Foreskin fibroblast (primary cell): ENCODE measurements at places on chromosomes 16 and 17.

DNA sequence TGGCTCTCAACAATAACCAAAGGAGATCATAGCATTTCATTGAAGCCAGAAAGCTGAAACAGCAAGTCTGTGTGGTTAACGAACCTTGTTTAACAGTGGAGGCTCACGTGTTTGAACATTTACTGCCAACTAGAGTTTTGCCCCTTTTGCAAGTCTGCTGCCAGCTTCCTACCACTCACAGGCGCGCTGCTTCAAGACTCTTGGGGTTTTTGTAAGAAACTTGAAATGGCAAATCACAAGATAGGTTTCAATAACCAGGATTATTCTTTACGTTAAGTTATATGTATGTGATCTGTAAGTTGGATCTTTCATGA is 1.2 kb downstream of the SNTB2 start:
- no peak for DNase-seq

GRCh38 chr17:15467592-15467991 is at the start of gene CDRT4:
TSS of gene CDRT4 (minus strand) at chr17:15467621. CDS start at chr17:15440238, 27,383 bp downstream.
- DNase-seq: no peak

DNA sequence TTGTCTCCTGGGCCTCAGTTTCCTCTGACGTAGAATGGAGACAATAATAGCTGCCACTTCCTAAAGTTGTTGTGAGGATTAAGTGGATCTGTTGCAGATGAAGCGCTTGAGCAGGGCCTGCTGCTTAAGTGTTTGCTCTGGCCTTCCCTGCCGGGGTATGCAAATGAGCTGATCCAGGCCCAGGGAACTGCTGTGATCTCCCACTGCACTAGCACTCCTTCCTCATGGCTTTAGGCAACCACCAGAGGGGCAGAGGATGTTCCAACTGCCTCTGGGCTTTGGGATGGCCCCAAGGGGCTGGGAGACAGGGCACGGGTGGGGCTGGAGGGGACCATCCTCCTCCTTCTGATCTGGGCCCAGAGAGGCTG is 6.2 kb downstream of the SBK1 start:
- no peak for DNase-seq

GRCh38 chr16:64452446-64452845 is 669.4 kb downstream of the CDH11 start:
- peak; percentile 33 for DNase-seq

- peak; percentile 25 for DNase-seq
These were observed at the start of gene NGFR for GRCh38 chr17:49494986-49495841. TSS of gene NGFR (plus strand) at chr17:49495293. CDS start at chr17:49495418, 125 bp downstream.

GRCh38 chr16:735982-736453 is 4.8 kb downstream of the CIAO3 start:
- no peak for DNase-seq

DNA sequence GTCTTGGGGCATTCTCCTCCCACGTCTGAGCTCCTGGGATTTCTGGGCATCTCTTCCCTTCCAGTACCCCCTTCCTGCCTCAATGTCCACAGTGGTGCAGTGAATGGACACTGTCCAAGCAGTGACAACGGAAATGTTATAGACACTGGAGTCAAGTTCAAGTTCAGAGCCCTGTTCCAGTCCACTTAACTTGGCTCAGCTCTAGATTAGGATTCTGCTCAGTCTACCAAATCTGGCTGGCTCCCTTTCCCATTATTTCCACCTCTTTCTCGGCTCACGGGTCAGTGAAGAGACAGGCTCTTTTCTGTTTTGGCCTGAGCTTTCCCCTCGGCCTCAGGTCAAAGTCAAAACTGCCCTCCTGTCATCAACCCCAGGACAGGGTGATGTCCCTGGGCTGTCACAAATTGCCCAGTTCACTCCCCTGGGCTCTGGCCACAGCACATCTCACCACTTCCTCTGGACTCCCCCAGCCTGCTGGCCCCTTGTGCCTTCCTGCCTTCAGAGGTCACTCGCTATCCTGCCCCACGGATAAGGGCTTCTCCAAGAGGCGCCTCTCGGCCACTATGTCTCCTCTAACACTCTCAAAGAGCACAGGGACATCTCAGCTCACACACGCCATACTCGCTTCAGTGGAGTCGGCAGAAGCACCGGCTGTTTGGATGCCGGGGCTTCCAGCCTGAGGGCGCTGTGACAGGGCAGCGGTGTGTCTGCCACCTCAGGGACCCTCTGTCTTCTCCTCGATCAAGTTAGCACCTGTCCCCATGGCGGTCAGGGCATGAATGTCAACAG is 17.7 kb upstream of the MRPL38 start:
- no peak for DNase-seq

- DNase-seq: no peak
These were observed 13.3 kb upstream of the RPL38 start for GRCh38 chr17:74190154-74190553.

DNA sequence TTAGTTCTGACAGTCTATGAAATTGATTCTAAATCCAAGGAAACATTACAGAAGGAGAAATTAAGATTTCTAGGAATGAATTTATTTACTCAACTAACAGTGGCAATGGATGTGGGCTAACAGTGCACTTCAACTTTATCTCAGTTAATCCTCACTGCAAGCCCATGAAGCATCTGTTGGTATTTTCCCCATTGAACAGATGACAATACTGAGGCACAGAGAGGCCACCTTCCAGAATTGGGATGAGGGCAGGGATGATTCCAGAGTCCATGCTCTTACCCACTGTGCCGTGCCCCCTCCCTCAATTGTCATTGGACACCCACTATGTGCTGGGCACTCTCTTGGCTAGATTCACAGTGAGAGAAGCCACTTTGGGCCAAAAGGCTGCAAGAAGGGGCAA is 89.0 kb downstream of the XYLT1 start:
- DNase-seq: no peak

DNA sequence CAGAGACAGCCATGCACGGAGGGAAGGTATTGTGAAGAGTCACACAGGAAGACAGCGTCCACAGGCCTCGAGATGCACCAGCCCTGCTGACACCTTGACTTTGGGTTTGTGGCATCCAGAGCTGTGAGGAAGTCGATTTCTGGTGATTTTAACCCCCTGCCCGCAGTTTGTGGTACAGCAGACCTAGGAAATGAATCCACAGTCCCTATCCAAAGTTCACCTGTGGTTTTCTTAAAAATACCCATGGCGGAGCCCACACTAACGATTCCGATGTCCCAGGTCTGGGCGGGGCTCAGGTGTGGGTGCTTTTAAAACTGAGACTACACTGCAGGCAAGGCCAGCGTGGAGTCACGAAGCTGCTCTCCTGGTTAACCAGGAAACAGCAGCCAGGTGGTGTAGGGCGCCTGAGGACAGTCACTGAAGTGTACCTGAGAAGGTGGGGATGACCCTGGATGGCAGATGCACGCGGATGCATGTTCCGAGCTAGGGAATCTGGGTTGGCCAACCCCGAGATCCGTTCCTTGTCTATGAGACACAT is 14.4 kb upstream of the MEAK7 start:
- no peak for DNase-seq

GRCh38 chr16:28974007-28974436 is 556 bp upstream of the SPNS1 start:
- peak; percentile 53 for DNase-seq

GRCh38 chr16:3673201-3673600 is 18.7 kb downstream of the DNASE1 start:
- DNase-seq: no peak

DNA sequence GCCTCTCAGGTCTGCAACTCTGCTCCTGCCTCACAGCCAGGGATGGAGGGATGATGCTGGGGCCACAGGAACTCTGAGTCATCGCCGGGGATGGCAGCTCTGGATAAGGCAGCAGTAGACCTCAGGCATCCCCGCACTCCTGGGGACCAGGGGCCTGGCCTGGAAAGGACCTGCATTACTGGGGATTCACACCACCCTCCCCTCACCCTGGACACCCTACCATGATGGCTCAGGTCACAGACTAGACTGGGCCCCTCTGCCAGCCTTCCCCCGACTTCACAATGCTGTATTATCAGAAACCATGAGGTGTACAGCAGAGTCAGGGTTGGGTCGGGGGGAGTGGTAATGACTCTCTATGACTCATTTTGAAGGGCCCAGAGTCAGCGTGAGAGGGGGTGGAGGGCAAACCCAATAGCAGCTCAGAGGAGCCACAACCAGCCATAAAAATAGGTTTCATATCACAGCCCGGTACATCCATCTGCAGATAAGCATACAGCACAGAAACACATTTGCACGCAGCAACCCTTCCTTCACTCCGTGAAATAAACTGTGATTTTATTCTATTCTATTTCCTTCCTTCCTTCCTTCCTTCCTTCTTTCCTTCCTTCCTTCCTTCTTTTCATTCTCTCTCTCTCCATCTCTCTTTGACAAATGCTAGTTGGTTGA is 28.8 kb downstream of the DYNLRB2 start:
- DNase-seq: peak; percentile 38

GRCh38 chr17:49239963-49240362 is 9.4 kb upstream of the PHOSPHO1 start:
- DNase-seq: no peak

- DNase-seq: no peak
These were observed 997 bp downstream of the HOXB7 start for GRCh38 chr17:48609759-48610281.

DNA sequence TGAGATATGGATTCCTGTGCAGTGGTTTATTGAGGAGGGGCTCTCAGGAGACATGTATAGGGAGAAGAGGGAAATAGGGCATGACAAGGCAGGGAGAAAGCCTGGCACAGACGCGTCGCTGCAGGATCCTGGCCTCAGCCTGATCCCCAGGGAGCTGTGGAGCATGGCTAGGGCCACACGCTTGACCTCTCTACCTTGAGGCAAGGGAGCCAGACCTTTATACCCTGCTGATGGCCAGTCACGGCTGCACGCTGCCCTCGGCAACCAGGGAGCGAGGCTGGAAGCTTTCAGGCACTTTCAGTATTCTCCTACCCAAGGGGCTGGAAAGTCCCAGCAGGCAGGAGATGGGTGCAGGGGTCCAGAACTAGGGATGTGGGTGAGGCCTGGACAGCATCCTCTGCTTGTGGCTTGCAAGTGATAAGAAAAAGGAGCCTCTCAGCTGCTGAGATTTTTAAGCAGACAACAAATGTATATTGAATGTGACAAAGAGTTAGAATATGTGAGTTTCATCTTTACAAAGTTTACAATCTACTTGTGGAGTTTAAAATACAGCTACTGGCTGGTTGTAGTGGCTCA is 10.0 kb upstream of the KLHL36 start:
- DNase-seq: no peak

GRCh38 chr16:66943426-66944053 is 8.2 kb downstream of the CES2 start:
- no peak for DNase-seq

GRCh38 chr16:67000384-67001351 is 12.3 kb downstream of the CES4A start:
- peak; percentile 30 for DNase-seq

DNA sequence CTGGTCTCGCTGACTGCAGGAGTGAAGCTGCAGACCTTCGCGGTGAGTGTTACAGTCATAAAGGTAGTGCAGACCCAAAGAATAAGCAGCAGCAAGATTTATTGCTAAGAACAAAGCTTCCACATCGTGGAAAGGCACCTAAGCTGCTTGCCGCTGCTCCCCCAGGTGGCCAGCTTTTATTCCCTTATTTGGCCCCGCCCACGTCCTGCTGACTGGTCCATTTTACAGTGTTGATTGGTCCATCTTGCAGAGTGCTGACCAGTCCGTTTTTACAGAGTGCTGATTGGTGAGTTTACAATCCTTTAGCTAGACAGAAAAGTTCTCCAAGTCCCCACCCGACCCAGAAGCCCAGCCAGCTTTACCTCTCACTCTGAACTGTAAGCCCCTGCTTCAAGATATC is 227.8 kb downstream of the ABCC12 start:
- no peak for DNase-seq

GRCh38 chr16:49921791-49922456 is 66.0 kb upstream of the ZNF423 start:
- peak; percentile 7 for DNase-seq

- DNase-seq: peak; percentile 91
These were observed 13.3 kb downstream of the CAVIN1 start for GRCh38 chr17:42409523-42410318.

GRCh38 chr16:85401370-85401916 is 211.7 kb upstream of the GSE1 start:
- DNase-seq: no peak

GRCh38 chr16:27301236-27301861 is 12.4 kb upstream of the IL4R start:
- no peak for DNase-seq

GRCh38 chr16:13791095-13791494 is 128.9 kb upstream of the ERCC4 start:
- DNase-seq: no peak

DNA sequence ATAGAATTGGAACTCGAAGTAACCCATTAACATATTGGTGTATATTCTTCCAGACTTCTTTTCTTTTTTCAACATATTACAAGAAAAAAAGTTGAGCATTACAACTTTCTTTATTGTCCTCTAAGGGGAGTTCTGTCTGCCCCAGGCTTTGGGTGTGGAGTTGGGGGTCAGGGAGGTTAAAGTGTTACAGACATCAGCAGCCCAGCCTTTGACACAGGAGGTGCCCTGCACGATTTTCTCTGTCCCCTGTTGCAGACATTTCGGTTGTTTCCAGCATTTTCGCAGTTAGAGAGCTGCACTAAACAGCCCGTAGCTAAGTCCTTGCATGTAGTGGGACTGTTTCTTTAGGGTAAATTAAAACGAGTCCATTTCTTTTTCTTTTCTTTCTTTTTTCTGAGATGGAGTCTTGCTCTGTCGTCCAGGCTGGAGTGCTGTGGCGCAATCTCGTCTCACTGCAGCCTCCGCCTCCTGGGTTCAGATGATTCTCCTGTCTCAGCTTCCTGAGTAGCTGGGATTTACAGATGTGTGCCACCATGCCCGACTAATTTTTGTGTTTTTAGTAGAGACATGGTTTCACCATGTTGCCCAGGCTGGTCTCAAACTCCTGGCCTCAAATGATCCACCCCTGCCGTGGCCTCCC is 13.4 kb upstream of the ADCY7 start:
- no peak for DNase-seq

DNA sequence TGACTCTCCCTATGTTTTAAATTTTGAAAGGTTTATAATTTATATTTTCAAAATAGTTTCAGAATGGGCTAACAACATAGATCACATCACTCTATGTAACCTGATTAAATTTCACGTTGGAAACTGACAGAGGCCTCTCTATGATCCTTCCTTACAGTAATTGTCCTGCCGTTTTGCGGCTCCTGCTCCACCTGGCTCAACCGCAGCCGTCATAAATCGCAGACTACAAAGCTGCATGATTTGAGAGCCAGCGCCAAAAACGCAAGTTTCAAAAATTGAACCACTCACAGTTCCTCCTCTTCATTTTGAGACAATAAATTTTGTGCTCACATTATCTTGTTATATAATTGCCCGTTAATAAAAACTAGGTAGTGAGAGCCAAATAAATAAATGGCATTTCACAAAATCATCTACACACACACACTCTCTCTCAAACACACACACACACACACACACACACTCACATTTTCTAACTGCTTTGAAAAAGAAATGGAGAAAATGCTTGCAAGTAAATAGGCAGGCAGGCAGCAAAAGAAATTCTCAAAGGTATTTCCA is 263.1 kb upstream of the PSMD7 start:
- no peak for DNase-seq

- peak; percentile 80 for DNase-seq
These were observed 160.1 kb downstream of the MAP2K4 start for GRCh38 chr17:12180644-12181261.
